Frontal cortex (tissue), 4 donors: ENCODE measurements at places on chromosomes 5 and 9.

DNA sequence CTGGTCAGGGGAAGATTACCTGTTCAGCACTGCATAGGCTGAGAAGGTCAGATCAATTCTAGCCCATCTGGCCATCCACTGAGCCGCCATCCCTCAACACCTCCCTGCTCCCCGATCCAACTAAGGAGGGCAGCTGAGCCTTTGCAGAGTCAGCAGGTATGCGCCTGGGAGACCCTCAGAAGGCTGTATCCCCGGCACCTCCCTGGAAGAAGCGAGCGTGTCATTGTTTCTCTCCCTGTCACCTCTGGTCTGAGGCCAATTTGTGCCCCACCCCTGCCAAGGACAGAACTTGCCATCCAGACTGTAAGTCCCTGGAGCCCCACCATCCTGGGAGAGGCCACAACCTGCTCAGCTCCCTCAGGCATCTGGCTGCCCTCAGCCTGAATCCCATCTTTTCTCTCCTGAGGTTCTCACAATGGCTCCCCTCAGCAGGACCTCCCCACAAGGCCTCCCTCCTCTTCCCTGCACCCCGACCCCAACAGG, 2.6 kb downstream of the CLTB start:
- no peak for DNase-seq

DNA sequence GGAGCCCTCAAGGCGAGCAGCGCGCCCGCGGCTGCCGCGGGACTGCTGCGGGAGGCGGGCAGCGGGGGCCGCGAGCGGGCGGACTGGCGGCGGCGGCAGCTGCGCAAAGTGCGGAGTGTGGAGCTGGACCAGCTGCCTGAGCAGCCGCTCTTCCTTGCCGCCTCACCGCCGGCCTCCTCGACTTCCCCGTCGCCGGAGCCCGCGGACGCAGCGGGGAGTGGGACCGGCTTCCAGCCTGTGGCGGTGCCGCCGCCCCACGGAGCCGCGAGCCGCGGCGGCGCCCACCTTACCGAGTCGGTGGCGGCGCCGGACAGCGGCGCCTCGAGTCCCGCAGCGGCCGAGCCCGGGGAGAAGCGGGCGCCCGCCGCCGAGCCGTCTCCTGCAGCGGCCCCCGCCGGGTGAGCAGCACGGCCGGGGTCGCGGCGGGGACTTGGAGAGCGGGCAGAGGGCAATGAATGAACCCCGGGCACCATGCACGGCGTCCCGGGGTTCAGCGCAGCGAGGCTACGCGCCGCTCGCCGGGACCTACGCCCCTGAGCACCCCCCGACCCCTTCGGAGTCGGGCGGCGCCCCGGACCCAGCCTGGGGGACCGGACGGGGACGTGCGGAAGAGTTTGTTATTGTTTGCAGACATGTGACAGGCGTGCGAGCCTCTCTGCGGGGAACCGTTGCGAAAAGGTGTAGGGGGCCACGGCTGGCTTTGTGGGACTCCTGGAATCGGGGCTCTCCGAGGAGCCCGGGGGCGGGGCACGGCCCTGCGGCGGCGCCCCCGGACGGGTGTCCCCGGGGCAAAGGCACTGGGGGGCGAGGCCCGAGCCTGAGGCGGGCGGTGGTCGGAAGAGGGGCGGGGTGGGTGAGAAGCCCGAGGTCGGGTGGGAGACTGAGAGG, 553 bp downstream of the MAP3K1 start:
- DNase-seq: peak; percentile 83

GRCh38 chr5:119200795-119201194, 129.9 kb downstream of the DMXL1 start:
- no peak for DNase-seq

GRCh38 chr9:26694381-26695297, 198.0 kb downstream of the CAAP1 start:
- DNase-seq: no peak

- no peak for DNase-seq
These were observed 1481.5 kb downstream of the EFNA5 start for GRCh38 chr5:106189121-106189809.

DNA sequence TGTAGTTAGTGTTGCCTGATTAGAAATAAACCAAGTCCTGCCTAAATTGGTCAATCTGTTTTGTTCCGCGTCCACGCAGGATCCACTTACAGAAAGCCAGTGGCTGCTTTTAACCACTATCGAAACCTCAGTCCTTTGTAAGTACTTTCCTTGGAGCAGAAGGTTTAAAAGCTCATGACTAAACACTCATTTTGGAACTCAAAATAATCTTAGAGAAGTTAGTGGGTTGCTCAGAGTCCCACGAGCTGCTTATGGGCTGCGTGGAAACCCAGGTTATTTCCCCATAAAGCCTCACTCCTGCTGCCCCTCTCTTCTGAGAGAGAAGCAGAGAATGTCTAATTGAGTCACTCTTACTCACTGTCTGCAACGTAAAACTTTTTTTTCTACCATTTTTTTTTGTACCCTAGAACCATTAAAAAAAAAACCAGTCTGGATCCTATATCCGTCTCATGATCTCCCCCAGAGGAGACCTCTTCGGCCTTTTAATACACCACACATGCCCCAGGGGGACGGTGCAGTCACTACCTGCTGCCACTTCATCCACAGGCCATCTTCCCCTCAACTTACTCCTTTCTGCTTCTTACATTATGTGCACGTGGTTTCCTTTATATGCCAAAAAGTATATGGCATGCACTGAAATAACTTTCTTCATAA, 7.6 kb downstream of the BASP1 start:
- DNase-seq: no peak

GRCh38 chr9:89878687-89879086, 273.9 kb downstream of the GADD45G start:
- DNase-seq: peak; percentile 30

GRCh38 chr9:93415176-93415690, 36.3 kb upstream of the FAM120A start:
- no peak for DNase-seq

- DNase-seq: no peak
These were observed 668 bp downstream of the ETF1 start for GRCh38 chr5:138542180-138542955.

- DNase-seq: no peak
These were observed 148.3 kb upstream of the GHR start for GRCh38 chr5:42274913-42275312.
